ENCODE measurements at places on chromosomes 4 and X.

DNA sequence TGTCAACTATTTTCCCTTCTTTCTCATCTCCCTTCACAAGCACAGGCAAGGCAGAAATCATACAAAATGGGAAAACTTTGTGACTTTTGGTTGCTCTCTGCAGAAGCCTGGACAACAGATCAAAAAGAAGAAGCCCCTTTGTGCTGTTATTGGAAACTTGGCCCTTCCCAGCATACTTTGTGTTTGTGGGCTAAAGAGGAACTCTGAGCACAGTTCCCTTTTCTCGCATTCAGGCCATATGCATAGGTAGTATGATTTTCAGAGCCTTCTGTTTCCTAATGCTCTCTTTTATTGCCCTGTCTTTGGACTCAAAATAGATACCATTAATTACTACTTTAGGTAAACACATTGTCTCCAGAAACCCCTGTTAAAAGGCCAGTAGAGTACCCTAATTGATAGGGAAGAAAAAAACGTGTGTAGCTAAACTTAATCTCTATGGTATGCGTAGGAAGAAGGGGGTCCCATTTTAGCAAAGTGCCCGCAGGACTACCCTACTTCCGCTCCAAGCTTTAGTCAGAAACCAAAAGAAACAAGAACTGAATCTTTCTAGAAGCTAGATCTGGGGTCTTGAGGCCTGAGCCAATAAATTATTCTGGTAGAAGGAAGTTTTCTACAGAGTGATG, 26.6 kb downstream of the VSIG4 start:
- no peak for DNase-seq

- no peak for DNase-seq
These were observed 1831.8 kb downstream of the PCDH7 start for GRCh38 chr4:32551943-32552342.

DNA sequence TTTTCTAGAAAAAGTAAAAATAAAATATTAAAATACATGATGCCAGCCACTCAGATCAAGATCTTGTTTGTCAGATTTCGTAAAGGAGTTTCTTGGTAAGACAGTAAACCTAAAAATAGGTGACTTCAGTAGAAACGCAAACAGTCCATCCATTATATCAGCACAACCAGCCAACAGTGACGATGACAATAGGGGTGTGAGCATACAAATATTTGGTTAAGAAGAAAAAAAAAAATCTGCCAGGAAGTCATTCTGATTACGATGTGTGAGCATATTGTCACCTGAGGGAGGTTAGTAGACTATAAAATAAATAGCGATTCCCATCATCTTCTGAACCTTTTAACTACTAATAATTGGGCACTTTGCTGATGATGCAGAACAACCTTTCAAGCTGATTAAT, 37.6 kb downstream of the SLC7A11 start:
- DNase-seq: no peak

- no peak for DNase-seq
These were observed 12.6 kb downstream of the TLR8 start for GRCh38 chrX:12919051-12919450.

- peak; percentile 44 for DNase-seq
These were observed 1.6 kb downstream of the KDM6A start for GRCh38 chrX:44874420-44875184.

DNA sequence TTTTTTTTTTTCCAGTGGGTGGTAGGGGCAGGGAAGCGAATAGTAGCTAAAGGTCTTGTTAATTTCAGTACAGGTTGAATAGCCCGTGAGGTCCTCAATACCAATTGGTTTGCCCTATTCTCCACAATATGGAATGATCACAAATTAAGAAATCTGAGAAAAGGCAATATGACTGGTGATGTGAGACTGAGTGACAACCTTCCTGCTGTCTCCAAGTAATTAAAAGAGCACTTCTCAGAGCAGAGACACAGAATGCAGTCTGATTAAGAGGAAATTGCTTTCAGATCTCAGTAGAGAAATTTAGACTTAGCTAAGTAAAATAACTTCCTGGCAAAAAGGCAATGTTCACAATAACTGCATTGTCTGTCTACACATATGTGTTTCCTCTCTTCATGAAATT, 23.0 kb downstream of the GPR174 start:
- DNase-seq: no peak

DNA sequence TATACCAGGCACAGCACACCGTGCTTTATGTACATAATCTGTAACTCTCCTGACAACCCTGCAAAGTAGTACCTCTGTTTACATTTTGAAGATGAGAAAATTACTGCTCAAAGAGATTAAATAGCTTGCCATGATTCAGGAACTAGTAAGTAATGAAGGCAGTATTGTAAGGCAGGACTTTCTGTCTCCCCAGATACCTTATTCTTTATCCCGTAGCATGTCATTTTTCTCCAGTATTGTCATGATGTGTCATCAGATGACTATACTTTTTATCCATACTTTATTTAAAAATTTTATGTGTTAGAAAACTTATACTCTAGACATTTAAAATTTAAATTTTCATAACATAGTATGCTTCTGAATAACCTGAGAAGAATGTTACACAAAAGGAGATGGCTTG, 188.3 kb upstream of the NUDT6 start:
- no peak for DNase-seq

DNA sequence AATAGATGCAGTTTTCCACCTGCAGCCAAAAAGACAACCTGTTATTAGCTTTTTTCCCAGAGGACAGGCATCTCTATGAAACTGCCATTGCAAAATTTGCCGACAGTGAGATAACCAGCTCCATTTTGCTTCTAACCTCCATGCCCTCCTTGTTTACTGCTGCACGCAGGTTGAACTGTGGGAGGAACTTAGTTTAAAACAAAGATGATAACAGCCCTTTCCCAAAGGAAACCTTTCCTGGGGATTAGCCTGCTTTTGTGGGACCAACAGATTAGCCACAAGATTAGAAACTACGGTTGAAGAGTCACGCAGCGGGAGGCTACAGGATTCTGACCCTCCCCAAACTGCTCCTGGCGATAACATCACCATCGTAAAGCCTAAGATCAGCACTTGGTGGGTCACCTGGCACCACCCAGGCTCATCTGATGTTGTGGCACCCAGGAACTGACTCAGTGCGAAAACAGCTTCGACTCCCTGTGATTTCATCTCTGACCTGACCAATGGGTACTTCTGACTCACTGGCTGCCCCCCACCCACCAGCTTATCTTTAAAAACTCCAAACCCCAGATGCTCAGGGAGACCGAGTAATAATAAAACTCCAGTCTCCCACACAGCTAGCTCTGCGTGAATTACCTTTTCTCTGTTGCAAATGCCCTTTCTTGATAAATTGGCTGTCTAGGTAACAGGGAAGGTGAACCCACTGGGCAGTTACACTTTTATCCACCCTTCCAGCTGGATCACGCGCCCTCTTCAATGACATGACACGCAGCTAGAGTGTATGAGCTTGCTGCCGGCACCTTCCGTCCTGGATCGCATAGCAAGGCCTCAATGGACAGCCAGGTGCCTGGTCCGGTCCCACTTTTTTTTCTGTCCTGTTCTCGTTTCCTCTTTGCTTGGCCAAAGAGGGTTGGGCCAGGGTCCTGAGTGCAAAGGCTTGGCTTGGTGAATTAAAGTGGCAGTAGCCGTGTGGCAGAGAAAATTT, 27.2 kb downstream of the NOP14 start:
- peak; percentile 48 for DNase-seq

- DNase-seq: no peak
These were observed 146.8 kb upstream of the IL1RAPL2 start for GRCh38 chrX:104419211-104419610.
